ENCODE measurements at places on chromosomes 7 and 10. TPM values are rescaled to one million over a fixed set of nuclear protein-coding genes. Genes with fewer than 3 reads are reported as not detected.

DNA sequence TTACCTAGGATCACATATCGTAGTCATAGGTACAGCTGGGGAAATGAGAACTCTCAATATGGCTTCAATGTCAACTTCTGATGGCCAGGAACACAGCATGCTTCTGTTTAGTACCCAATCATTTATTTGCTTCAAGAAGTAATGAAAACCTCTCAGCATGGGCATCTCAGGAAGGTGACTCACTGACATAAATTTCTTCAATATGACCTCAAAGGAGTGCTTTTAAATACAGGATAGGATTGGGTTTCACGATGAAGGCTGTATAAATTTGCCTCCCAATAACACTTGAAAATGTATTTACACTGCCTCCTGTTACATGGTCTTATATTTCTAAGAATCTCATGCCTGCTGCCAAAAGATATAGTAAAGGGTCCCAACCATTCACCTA lies 15.1 kb downstream of the ITGA8 start:
- no peak overlapping the region for H3K4me3 ChIP-seq
- H3K4me1 ChIP-seq = no peaks in the 10 kb centered on the region
- H3K27ac ChIP-seq = no peak overlapping the region
- no peak for DNase-seq

NKX1-2 gene
- total RNA-seq = 0.75 TPM

GRCh38 chr7:50628434-50629084 lies 63.4 kb upstream of the DDC start:
- DNase-seq = no peak
- H3K27me3 ChIP-seq = no peaks in the 10 kb centered on the region
- H3K36me3 ChIP-seq = no peaks in the 10 kb centered on the region
- H3K4me3 ChIP-seq = no peak overlapping the region
- H3K4me1 ChIP-seq = no peaks in the 10 kb centered on the region

DNA sequence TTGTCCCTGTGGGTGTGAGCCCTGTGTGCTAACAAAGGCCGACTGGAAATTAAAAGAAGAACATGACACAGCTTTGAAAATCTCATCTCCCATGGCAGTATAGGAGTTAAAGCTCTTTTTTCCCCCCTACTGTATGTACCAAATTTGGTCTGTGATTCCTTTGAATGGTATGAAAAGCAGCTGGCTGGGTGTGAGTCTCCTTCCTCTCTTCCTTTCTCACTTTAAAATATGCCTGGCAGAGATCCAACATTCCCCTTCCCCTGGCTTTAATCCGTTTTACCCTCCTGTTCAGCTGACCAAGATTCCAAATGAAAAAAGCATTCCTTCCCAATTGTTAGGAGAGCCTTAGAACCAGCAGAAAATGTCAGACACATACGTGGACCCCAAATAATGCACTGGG lies 225.0 kb upstream of the CELF2 start:
- no peak overlapping the region for H3K4me3 ChIP-seq
- H3K27me3 ChIP-seq = no peaks in the 10 kb centered on the region
- no peaks in the 10 kb centered on the region for H3K4me1 ChIP-seq
- H3K27ac ChIP-seq = no peak overlapping the region
- no peaks in the 10 kb centered on the region for H3K36me3 ChIP-seq

FBXL13 gene
- 0.45 TPM for total RNA-seq

- no peak overlapping the region for H3K4me3 ChIP-seq
- no peaks in the 10 kb centered on the region for H3K4me1 ChIP-seq
- H3K27ac ChIP-seq = no peak overlapping the region
Measured at GRCh38 chr7:110675383-110676103, 415.4 kb upstream of the LRRN3 start.

GRCh38 chr10:131874991-131875451 lies 25.8 kb upstream of the PPP2R2D start:
- H3K4me1 ChIP-seq = no peaks in the 10 kb centered on the region
- no peak overlapping the region for H3K27ac ChIP-seq
- no peak overlapping the region for H3K4me3 ChIP-seq
- no peaks in the 10 kb centered on the region for H3K36me3 ChIP-seq

DNA sequence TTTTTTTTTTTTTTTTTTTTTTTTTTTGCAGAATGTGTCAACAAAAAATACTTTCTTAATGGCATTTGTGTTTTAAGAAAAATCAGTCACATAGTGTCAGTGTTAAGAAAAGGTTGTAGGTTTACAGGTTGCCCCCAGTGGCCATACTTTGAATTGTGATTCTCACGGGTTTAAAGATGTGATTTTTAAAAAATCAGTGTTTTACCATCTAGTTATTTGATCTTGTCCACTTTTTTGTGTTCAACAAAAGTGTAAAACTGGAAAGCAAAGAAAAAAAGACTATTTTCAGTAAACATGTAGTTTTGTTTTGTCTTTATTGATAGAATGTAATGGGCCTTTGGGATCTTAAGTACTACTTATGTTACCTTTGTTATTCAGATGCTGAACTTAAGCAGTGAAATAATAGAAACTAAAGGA lies 25.7 kb downstream of the SUV39H2 start:
- H3K36me3 ChIP-seq = peaks cover 64% of the 10 kb centered on the region
- no peak overlapping the region for H3K4me3 ChIP-seq
- no peaks in the 10 kb centered on the region for H3K27me3 ChIP-seq
- H3K4me1 ChIP-seq = no peaks in the 10 kb centered on the region

DNA sequence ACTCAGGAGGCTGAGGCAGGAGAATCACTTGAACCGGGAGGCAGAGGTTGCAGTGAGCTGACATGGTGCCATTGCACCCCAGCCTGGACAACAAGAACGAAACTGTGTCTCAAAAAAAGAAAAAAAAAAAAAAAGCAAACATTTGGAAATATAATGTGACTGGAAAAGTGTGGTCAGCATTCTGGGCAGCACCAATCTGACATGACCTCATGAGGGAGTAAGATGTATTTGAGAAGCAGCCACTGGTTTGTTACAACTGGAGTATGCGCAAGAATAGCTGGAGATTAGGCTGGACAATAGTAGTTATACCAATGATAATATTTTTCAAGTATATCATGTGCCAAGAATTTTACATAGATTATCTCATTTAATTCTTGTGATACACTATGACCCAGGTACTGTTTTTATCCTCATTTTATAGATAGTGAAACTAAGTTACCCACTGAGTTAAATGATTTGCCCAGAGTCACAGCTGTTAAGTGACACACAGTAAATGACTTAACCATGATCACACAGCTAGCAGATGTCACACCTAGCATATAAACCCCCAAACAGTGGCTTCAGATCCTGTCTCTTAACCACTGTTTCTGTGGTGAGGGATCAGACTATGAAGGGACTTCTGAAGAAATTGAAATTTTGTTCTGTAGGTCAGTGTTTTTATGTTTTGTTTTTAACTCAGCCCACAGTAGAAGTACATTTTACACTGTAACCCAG lies 11.1 kb downstream of the MCU start:
- no peak overlapping the region for H3K27ac ChIP-seq
- no peaks in the 10 kb centered on the region for H3K27me3 ChIP-seq
- no peaks in the 10 kb centered on the region for H3K4me1 ChIP-seq
- no peak for DNase-seq
- no peak overlapping the region for H3K4me3 ChIP-seq
- H3K36me3 ChIP-seq = no peaks in the 10 kb centered on the region

GRCh38 chr7:37205451-37205850 lies 243.2 kb downstream of the ELMO1 start:
- H3K27ac ChIP-seq = no peak overlapping the region
- peaks cover 11% of the 10 kb centered on the region for H3K36me3 ChIP-seq
- DNase-seq = no peak
- no peaks in the 10 kb centered on the region for H3K4me1 ChIP-seq
- no peak overlapping the region for H3K4me3 ChIP-seq
- H3K27me3 ChIP-seq = no peaks in the 10 kb centered on the region

DNA sequence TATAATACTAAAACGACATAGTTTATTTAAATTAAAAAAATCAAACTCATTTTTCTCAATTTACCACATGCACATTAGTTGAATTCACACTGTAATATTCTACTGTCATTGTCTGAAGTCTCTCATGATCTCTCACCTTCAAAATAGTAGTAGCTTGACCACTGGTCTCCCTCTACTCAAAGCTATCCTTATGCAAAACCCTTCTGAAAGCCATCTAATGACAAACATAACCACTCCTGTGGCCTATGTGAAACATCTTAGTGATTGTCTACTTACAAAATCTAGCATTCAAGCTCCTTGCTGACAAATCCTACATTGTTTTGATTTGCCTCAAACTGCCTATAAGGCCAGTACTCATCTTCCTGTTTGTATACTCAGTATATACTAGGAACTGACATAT lies 606.0 kb upstream of the GHITM start:
- H3K36me3 ChIP-seq = no peaks in the 10 kb centered on the region
- H3K4me1 ChIP-seq = no peaks in the 10 kb centered on the region
- H3K27me3 ChIP-seq = no peaks in the 10 kb centered on the region
- no peak for DNase-seq
- no peak overlapping the region for H3K27ac ChIP-seq

- H3K36me3 ChIP-seq = no peaks in the 10 kb centered on the region
- no peak overlapping the region for H3K4me3 ChIP-seq
- no peaks in the 10 kb centered on the region for H3K4me1 ChIP-seq
Measured at GRCh38 chr7:93055543-93056107, 62.2 kb downstream of the SAMD9 start.

SORBS1 gene
- total RNA-seq = 45.3 TPM

DNA sequence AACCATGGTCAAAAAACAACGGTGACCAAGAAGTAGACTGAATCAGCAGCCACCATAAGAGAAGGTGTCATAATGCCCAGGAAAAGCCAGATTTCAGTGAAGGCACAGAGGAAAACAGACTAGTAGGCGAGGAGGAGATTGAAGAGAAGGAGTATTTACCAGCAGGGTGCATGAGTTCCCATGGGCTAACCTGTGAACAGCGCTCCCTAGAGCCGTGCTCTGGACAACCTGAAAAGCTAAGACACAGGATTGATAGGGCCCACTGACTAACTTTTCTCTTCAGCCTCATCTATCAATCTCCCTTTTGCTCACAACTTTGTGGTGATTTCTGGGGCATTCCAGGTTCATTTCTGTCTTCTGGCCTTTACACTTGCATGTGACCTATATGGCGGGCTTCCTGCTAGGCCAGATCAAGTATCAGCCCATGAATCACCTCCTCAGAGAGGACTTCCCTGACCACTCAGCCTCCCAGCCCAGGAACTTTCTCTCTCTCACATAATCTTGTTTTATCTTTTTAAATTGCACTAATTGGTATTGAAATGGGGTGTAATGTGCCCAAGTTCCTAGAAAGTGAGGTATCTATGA lies 12.8 kb downstream of the ANKRD22 start:
- DNase-seq = no peak
- no peaks in the 10 kb centered on the region for H3K36me3 ChIP-seq
- no peak overlapping the region for H3K27ac ChIP-seq
- H3K4me1 ChIP-seq = peaks cover 54% of the 10 kb centered on the region

DNA sequence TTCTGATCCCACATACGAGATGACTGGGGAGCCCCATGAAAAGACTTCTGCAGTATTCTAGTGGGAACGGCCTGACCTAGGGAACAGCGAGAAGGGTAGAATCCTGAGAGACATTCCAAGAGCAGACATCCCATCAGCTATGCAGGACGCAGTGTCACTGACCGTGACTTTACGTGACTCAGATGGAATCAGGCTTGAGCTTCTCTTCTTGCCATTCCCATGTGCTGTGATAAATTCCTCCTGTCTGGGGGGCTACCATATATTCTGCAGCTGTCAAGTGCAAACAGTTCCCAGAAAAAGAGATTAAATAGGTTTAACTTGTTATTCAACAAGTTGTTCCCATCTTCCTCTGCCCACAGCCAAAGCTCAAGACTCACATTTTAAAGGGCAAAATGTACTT lies 73.1 kb upstream of the PDE1C start:
- DNase-seq = no peak
- no peaks in the 10 kb centered on the region for H3K27me3 ChIP-seq
- H3K4me3 ChIP-seq = no peak overlapping the region
- H3K36me3 ChIP-seq = no peaks in the 10 kb centered on the region

GRCh38 chr7:30144657-30145306 lies 10.0 kb downstream of the MTURN start:
- no peaks in the 10 kb centered on the region for H3K27me3 ChIP-seq
- H3K4me1 ChIP-seq = peaks cover 79% of the 10 kb centered on the region
- no peak for DNase-seq
- no peak overlapping the region for H3K4me3 ChIP-seq
- H3K27ac ChIP-seq = peak overlapping the region; percentile 82
- H3K36me3 ChIP-seq = no peaks in the 10 kb centered on the region

DNA sequence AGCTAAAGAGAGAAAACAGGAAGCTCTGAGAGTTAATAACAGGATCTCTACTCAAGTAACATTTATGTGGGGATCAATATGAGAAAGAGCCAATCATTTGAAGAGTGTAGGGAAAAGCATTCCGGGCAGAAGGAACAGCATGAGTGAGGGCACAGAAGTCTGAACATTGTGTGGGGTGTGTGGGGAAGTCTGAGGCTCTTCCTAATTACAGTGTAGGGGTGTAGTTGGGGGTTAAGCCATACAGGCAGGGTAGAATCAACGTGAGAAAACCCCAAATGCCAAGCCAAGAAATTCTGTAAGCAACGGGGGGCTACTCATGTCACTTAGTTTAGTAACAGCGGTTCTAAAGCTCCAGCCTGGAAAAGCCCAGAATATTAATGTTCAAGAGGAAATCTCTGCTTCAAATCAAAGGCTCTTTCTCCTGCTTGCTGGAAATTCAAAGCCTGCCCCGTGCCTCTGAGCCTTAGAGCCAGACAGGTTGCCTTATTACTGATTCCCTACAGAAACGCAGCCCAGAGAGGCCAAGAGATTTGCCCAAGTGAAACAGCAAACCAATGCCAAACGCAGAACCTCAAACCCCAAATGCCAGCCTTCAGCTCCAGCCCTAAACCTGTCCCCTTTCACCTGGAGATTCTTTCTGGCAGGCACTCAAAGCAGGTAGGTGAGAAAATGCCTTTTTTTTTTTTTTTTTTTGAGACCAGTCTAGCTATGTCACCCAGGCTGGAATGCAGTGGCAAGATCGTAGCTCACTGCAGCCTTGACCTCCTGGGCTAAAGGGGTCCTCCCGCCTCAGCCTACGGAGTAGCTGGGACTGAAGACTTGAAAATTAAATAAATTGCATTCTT lies 36.1 kb downstream of the DNAJB12 start:
- DNase-seq = no peak
- H3K4me3 ChIP-seq = peak overlapping the region; percentile 41
- H3K27me3 ChIP-seq = no peaks in the 10 kb centered on the region
- peaks cover 96% of the 10 kb centered on the region for H3K4me1 ChIP-seq
- no peaks in the 10 kb centered on the region for H3K36me3 ChIP-seq
- H3K27ac ChIP-seq = peak overlapping the region; percentile 91

DNA sequence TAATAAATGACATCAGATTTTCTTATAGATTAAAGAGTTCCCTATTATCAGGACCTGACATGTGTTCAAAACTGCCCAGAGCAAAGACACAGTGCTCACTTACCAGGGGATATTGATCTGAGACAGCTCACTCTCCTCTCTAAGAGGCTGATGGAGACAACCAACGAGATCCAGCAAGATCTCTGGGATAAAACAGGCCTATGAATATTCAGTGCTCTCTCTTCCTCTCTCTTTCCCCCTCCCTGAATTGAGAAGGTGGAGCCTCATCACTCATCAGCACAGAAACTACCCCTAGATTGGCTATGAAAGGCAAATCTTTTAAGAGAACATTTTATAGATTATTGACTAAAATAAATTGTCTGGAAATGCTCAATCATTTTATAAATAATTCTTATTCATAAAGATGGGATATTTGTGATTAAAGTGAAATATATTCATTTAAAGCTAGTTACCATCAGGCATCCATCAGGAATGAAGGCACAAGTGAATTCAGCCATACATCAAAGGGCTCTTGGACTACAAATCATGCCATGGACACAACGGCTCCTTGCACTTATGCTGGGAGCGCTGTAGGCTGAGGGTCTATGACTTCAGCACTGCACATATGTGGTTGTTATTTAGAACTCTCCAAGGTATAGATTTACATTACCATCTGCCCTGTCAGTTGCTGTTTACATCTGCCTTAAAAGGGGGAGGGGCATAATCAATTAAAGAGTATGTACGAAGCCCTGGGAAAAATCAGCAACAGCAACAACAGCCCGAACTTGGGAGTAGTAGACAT lies 3.4 kb upstream of the PPP1R17 start:
- H3K4me3 ChIP-seq = no peak overlapping the region

OR6B1 gene
- not detected for total RNA-seq
